M059J (cell line): ENCODE measurements at places on chromosomes 4 and X.
A peak's percentile ranks its signal among the peaks of the same experiment; 100 is the strongest.

GRCh38 chr4:133146574-133147241 is 2.4 kb upstream of the PCDH10 start:
- peak; percentile 45 for DNase-seq

DNA sequence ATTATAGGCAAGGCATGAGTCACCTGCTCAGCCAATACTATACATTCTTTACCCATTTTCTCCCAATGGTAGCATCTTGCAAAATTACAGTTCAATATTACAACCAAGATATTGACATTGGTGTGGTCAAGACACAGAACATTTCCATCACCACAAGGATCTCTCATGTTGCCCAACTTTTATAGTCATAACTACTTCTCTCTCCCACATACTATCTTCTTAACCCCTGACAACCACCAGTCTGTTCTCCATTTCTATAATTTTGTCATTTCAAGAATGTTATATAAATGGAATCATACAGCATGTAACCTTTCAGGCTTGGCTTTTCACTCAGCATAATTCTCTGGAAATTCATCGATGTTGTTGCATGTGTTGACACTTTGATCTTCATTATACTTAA is 144.9 kb downstream of the ENOX2 start:
- DNase-seq: no peak

DNA sequence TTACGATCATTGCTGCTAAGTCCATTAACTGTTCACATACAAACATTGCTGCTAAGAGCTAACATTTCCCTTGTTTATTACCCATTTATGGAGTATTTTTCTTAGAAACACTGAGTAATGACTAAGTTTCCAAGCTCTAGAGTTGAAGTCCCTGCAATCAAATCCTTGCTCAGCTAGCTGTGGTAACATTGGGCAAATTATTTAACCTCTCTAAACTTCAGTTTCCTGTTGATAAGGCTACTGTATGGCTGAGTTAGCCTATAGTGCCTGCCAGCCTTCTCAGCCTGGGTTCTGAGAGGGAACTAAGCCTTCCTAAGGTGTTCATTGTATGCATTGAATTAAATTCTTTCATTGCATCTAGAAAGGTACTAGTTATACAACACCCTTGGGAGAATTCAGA is 15.2 kb upstream of the SCOC start:
- DNase-seq: no peak

DNA sequence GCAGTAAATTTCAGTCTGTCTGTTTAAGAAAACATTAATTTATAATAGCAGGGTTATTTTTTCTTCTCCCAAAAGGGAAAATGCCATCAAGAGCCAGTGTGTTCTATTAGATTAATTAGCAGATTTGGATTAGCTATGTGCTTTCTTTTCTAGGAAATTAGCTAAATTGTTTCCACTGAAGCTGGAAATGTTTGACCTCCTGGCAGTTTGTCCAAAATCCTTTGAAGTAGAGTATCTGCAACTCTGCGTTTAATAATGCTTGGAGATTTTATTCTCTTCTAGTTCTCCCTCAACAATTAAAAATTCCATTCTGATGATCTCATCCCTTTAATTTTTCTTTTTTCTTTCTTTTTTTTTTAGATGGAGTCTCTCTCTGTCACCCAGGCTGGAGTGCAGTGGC is 27.1 kb upstream of the HOPX start:
- peak; percentile 11 for DNase-seq

- no peak for DNase-seq
Measured at GRCh38 chr4:93896516-93896915, 68.0 kb downstream of the ATOH1 start.

GRCh38 chrX:136920001-136920400 is 39.5 kb upstream of the RBMX start:
- no peak for DNase-seq

GRCh38 chrX:11787564-11787963 is 29.5 kb downstream of the MSL3 start:
- peak; percentile 57 for DNase-seq

DNA sequence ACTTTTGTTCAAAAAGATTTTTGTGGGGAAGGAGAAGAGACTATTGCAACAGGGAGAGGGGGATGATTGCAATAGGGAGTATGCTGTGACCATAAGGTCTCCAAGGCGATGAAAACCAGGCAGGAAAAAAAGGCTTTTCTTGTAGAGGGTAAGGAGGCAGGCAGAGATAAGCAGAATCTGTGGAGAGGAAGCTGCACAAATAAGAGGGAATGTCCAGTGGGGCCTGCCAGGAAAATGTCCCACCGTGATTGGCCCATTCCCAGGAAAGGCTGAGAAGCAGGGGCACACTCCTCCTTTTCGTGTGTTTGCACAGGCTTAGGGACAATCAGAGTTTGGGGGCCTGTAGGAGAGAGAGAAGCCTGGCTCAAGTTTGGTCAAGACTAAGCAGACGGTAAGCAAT is 29.1 kb downstream of the SPACA5 start:
- DNase-seq: no peak

DNA sequence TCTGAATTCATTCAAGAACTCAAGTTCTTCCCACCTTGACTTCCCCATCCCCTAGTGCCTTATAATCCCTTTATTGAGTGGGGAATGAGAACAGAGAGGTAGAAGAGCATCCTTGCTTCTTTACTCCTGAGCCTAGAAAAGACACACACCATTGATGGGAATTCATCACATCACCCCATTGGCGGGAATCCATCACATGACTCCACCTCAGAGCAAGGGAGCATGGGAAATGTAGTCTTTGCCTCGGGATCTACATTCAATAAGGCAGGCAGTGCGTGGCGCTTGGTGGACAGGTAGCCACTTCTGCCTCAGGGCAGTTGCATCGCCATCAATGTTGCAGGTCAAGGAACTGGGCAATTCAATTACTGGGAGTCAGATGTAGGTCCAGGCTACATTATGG is 50.7 kb downstream of the MXRA5 start:
- peak; percentile 31 for DNase-seq

DNA sequence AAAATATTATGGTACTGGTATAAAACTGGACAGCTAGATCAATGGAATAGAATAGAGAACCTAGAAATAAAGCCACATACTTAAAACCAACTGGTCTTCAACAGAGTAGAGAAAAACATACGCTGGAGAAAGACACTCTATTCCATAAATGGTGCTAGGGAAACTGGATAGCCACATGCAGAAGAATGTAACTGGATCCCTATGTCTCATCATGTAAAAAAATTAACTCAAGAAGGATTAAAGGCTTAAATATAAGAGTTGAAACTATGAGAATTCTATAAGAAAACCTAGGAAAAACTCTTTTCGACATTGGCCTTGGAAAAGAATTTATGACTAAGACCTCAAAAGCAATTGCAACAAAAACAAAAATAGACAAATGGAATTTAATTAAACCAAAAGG is 114.6 kb downstream of the PCDH18 start:
- DNase-seq: no peak

DNA sequence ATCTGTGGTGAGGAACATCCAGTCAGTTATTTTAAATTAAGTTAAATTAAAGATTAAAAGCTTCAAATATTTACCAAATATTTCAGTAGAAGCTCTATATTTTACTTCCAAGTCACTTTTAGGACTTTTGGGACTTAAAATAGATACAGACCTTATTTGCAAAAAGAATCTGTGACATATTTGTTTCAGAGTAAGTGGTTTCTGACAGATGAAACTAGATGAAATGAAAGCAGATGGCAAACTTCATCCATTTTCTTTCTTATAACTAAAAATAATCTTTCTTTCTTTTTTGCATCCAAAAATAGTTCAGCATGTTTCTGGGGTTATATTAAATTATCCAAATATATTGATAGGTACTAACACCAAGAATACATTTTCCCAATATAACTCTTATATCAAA is 6.6 kb upstream of the UTP3 start:
- DNase-seq: no peak

DNA sequence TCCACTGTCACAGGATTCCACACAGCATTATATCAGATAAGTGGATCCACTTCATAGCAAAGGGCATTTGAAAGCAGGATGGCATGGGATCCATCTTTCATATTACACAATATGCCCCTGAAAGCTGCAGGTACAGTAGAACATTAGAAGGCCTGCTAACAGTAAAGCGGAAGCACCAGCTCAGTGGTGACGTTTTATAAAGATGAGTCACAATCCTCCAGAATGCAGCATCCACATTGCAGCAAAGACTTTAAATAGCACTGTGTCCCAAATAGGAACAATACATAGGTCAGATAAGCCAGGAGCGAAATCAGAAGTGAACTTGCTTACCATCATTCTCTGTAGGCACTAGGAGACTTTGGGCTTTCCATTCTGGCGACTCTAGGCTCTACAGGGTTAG is 609.5 kb upstream of the FAT1 start:
- DNase-seq: peak; percentile 74

DNA sequence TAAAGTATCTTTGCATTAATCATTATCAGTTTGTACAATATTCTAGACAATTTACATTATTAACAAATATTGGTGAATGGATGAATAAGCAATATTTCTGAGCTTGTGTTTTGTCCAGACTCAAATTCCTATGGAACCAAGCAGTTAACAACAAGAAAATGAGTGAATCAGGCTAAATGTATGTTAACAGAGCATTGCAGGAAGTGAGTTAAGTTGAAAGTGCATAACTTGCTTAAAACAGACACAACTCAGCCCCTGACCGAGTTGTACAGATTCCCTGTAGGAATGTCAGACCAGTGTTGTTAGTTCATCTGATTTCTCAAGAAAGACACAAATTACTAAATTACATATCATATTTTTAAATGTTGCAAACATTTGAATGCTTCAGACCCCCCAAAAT is 23.7 kb upstream of the CSN1S1 start:
- DNase-seq: no peak

GRCh38 chrX:129925305-129926092 is 19.5 kb downstream of the UTP14A start:
- DNase-seq: peak; percentile 72

DNA sequence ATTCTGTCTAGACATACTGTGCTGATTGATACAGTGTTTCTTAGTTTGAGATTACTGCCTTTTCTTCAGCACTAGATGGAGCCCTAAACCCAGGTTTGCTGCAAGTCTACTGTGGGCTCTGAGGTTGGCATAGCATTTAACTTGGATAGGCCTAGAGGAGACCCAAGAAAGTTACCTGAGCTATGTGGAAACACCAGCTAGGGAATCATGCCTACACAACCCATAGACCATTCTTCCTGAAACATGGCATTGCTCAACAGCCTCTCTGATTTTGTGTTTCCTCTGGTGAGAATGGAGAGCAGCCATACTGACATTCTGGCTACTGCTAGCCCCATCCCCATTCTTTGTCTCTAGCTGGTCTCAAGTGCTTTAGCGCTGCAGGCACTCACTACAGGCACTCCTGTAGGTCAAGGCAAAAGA is 287.7 kb upstream of the PCDH18 start:
- DNase-seq: peak; percentile 49

GRCh38 chr4:66572949-66573348 is 902.7 kb upstream of the EPHA5 start:
- DNase-seq: peak; percentile 92

DNA sequence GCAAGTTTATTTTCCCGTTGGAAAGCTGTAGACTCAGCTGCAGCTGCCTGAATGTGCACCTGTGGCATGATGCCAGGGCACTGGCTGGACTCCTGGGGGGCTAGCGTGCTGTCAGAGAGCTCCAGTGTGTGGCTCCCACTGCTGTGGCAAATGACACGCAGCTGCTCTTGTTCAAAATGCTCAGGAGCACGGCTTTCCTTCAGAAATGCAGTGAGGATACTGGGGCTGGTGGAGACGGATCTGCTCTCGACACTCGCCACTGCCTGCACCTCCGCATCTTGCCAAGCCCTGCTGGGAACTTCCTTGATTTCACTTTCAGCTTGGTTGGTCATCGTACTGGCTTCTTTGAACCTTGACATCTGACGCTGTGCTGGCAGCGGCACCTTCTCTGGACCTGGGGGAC is 58.7 kb downstream of the GPRIN3 start:
- DNase-seq: peak; percentile 29

GRCh38 chrX:69065451-69065850 is 99.8 kb downstream of the PJA1 start:
- DNase-seq: peak; percentile 55

DNA sequence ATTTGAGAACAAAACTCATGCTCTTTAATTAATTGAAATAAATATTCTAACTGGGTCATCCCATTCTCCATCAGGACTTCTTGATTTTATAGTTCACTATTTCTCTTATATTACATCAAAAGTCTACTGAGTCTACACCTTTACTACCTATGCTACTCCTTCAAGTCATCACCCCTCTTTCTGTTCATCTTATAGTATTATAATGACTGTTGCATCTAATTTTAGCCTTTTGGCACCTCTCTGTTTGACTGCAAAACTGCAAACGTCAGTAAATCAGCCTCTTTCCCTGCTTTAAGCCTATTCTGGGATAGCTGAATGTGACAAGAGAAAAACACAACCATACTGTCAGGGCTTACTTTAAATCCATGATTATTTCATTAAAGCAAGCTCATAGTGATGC is 639.1 kb downstream of the GABRG1 start:
- no peak for DNase-seq

DNA sequence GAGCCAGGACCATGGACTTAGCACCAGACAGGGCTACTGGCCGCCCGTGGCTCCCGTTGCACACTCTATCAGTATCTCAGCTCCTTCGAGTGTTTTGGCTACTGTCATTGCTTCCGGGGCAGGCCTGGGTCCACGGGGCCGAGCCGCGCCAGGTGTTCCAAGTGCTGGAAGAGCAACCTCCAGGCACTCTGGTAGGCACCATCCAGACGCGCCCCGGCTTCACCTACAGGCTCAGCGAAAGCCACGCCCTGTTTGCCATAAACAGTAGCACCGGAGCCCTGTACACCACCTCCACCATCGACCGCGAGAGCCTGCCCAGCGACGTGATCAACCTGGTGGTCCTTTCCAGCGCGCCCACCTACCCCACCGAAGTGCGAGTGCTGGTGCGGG is 1.6 kb downstream of the FAT4 start:
- peak; percentile 40 for DNase-seq

DNA sequence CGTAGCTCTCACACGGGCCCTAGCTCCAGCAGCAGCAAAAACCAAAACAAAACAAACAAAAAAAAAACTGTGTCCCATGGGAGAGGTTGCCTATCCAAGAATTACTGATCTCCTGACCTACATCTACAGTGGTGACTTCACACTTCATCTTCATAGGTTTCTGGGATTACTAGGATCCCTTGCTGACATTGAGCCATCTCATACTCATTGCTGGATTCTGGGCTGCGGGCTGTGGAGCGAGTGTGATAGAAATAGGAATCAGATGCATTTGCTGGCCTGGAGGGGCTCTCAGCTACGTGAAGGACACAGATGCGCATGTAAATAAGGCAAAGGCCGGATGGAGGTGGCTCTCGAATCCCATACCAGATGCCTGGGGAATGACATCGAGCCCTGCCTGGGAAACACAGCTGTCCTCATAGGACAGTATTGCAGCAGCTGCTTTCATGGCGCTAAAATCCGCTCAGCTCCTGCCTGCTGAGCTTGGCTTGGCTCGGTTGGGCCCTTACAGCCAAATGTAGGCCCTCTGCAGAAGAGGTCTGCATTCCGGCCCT is 41.7 kb downstream of the CNGA2 start:
- DNase-seq: no peak

GRCh38 chr4:38985410-38986100 is 46.7 kb downstream of the TMEM156 start:
- DNase-seq: peak; percentile 25

- DNase-seq: no peak
Measured at GRCh38 chr4:69910016-69910782, 20.7 kb upstream of the CSN1S1 start.

GRCh38 chr4:100095729-100096595 is 94.3 kb downstream of the DDIT4L start:
- peak; percentile 70 for DNase-seq

- DNase-seq: no peak
Measured at GRCh38 chr4:150289198-150289597, 211.0 kb downstream of the DCLK2 start.

GRCh38 chrX:128518508-128518907 is 466.3 kb upstream of the ACTRT1 start:
- no peak for DNase-seq

GRCh38 chr4:89303814-89304388 is 3.7 kb downstream of the GPRIN3 start:
- no peak for DNase-seq
